GM04503 (cell line): ENCODE measurements at places on chromosomes 11 and 22.

DNA sequence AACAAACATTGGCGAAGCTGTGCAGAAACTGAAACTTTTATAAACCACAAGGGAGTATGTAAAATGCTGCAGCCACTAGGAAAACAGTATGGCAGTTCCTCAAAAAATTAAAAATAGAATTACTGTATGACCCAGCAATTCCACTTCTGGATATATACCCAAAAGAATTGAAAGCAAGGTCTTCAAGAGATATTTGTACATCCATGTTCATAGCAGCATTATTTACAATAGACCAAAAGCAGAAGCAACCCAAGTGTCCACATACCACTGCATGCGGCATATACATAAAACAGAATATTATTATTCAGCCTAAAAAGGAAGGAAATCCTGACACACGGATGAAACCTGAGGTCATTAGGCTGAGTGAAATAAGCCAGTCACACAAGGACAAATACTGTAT, 85.8 kb downstream of the RELT start:
- no peak for DNase-seq

DNA sequence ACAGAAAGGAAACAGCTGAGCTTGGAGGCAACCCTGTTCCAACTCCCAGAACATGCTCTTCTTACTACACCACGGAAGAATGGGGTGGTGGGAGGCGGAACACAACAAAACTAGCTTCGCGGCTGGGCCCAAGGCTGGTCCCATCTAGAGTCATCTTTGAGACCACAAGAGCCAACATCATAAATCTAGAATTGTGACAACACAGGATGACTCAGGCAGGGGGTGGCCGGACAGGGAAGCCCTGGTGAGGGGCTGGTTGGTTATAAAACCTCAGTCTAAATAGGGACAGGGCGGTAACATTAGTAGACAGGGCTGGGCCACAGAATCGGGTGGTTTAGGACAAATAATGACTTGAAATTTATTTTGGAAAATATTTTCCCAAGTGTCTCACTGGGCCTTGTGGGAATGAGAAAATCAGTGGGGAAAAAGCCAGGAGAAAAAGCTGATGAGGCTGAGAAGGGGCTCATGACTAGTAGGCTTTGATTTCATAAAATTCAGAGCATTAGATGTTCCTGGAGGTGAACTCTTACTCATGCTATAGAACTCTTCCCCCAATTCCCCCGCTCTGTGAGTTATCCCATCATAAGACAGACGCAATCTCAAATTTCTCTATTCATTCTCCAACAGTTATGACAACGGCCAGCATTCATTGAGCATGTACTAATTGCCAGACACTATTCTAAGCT, 151.8 kb upstream of the TIMP3 start:
- DNase-seq = no peak

GRCh38 chr11:66891851-66892660, 35.2 kb downstream of the LRFN4 start:
- peak; percentile 74 for DNase-seq

GRCh38 chr11:108666373-108666772, 1.5 kb downstream of the DDX10 start:
- no peak for DNase-seq

GRCh38 chr11:43879789-43880639, 617 bp upstream of the ALKBH3 start:
- no peak for DNase-seq

GRCh38 chr22:23218867-23219251, 38.5 kb downstream of the BCR start:
- DNase-seq = no peak

- no peak for DNase-seq
Observed at GRCh38 chr11:31442086-31442485, 67.3 kb downstream of the IMMP1L start.

DNA sequence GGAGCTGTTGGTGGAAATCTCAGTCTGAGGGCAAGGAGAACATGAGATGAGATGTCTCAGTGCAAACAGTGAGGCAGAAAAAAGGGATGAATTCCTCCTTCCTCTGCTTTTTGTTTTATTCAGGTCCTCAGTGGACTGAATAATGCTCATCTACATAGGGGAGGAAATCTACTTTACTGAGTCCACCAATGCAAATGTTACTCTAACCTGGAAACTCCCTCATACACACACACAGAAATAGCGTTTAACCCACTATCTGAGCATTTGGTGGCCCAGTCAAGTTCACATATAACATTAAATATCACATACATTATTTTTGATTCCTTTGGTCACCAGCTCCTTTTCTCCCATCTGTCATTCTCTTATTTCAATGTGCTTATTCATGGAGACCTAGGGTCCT, 418.8 kb downstream of the TMEM135 start:
- DNase-seq = no peak

GRCh38 chr22:50683086-50683993, 10.7 kb downstream of the SHANK3 start:
- no peak for DNase-seq

- no peak for DNase-seq
Observed at GRCh38 chr11:27716835-27717234, 16.6 kb upstream of the BDNF start.

- DNase-seq = no peak
Observed at GRCh38 chr11:107549253-107549953, 16.1 kb downstream of the ALKBH8 start.

DNA sequence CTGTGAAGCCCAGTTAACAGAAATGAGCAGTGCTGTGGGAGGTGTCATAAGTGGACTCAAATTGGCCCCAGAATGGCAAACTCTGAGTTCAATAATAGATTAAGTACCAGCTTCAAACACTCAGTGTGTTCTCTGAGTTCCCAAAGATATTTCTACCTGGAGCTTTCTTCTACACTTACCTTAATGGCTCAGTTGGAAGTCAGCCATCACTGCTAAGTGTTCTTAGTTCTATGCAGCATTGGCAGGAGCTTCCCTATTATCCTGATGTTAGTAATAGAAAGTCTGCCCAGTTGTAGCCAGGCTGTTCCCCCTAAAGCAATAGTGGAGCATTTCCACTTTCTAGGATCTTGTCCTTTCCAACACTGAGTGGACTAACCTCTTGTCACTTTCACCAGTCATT, 9.7 kb upstream of the PIK3IP1 start:
- no peak for DNase-seq

GRCh38 chr22:46376111-46376510, 40.6 kb downstream of the TRMU start:
- no peak for DNase-seq

DNA sequence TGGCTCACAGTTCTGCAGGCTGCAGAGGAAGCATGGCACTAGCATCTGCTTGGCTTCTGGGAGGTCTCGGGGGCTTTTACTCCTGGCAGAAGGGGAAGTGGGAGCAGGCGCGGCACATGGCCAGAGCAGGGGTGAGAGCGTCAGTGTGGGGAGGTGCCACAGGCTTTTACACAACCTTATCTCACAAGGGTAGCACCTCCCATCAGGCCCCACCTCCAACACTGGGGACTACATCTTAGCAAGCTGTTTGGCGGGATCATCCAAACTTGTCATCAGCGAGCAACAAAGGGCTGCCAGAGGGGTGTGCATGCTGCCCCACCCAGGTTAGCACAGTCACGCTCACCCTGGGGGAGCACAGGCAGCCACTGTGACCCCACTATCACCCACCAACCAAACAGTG, 18.9 kb upstream of the YPEL1 start:
- no peak for DNase-seq

- DNase-seq = no peak
Observed at GRCh38 chr22:44848296-44848741, 95.9 kb downstream of the ARHGAP8 start.

DNA sequence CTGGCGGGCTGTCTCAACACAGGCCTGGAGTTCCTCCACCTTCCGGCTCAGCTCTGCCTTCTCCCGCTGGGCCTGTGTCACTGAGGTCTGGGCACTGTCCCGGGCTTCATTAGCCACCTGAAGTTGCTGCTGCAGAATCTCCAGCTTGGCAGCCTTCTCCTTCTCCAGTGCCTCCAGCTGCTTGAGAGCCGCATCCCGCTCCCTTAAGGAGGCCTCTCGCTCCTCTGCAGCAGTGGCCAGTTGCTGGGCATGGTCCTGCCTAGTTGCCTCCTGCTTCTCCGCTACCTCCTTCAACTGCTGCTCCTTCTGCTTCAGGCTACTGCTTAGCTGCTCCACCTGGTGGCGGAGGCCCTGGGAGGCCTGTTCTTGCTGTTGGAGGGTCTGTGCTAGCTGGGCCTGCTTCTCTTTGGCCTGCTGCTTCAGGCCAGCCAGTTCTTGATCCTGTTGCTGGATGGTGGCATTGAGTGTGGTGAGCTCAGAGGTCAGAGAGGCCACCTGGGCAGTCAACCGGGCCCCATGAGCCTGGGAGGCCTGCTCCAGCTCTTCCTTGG, 16.9 kb downstream of the IL18BP start:
- DNase-seq = no peak

GRCh38 chr11:124717421-124717785, 22.3 kb upstream of the NRGN start:
- DNase-seq = no peak

GRCh38 chr22:50443801-50444625, 30.8 kb downstream of the SBF1 start:
- no peak for DNase-seq

- DNase-seq = no peak
Observed at GRCh38 chr22:43001271-43002201, 13.4 kb downstream of the PACSIN2 start.

- no peak for DNase-seq
Observed at GRCh38 chr11:131418189-131418588, 47.8 kb downstream of the NTM start.

DNA sequence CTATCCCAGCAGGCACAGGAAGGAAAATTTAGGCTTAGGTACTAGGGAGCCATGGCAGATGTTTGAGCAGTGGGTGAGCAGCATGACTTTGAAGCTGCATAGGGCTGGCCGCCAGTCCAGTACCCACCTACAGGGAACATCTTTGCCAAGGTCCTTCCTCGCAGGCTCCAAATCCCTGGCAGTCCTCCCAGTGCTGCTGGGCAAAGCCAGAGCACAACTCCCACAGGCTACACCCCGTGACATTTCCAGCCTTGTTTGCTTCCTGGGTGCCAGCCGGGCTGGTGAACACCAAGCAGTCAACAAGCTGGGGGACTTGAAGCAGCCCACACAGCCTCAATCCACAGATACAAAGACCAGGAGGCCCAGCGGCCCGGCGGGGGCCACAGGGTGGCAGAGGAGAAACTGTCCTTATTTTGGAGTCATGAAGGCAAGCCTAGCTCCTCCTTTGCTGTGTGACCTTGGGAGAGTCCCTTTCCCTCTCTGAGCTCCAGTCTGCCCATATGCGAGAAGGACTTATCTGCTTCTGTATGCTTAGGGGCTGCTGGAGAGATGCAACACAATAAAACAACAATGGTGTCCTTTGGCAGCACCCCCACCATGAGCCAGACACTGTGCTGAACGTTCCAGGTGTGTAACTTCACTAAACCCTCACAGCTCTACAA, 28.0 kb downstream of the TPST2 start:
- DNase-seq = no peak

DNA sequence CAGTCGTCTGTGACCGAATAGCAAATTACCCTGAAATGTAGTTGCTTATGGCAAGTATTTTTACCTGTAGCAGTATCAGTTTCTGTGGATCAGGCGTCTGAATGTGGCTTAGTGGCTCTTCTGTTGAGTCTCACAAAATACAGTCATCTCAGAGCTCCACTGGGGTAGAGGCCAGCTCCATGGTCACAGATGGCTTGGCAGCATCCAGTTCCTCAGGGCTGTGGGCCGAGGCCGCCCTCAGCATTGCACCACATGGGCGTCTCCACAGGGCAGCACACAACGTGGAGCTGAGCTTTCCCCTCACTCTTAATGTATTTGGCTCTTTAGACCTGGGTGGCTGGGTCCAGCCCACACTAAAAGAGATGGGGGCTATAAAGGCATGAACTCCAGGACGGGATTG, 57.8 kb downstream of the SBF1 start:
- no peak for DNase-seq

DNA sequence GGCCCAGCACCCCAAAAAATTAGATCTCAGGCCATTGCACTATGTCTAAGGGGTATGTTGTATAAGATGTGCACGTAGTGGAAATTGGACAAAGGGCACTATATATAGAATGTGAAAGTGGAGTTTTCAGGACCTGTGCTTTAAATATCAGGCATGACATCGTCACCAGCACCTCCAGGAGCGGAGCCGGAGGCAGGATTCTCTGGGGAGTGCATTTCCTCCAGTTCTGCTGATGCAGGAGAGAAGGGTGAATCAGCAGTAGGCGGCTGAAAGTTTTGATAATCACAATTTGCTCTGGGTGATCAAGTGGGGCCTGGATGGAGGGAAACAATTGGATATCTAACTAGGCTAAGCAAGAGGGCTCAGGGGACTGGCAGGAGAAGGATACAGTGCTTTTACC, 69.1 kb upstream of the NTM start:
- no peak for DNase-seq

GRCh38 chr11:44104481-44105294, 9.2 kb downstream of the EXT2 start:
- DNase-seq = no peak

GRCh38 chr11:126378763-126379162, 23.3 kb downstream of the ST3GAL4 start:
- DNase-seq = no peak

- no peak for DNase-seq
Observed at GRCh38 chr11:73951797-73952196, 971 bp downstream of the DNAJB13 start.
